Activated CD4-positive, alpha-beta T cell treated with anti-CD3 and anti-CD28 coated beads for 4 hours (primary cell): ENCODE measurements at places on chromosomes 11 and 22.

GRCh38 chr11:132139181-132139580, 768.8 kb downstream of the NTM start:
- DNase-seq, result no peak

DNA sequence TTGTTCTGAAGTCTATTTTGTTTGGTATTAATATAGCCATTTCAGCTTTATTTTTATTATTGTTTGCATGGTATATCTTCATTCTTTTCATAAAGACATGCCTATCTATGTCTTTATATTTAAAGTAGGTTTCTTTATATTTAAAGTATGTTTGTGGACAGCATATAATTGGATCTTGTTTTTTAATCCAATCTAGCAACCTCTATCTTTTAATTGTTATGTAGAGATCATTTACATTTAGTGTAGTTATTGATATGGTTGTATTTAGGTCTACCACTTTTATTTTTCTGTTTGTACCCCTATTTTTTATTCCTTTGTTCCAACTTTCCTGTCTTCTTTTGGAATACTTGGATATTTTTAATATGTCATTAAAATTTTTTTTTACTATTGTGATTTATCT, 13.8 kb downstream of the TPBGL start:
- no peak for DNase-seq

DNA sequence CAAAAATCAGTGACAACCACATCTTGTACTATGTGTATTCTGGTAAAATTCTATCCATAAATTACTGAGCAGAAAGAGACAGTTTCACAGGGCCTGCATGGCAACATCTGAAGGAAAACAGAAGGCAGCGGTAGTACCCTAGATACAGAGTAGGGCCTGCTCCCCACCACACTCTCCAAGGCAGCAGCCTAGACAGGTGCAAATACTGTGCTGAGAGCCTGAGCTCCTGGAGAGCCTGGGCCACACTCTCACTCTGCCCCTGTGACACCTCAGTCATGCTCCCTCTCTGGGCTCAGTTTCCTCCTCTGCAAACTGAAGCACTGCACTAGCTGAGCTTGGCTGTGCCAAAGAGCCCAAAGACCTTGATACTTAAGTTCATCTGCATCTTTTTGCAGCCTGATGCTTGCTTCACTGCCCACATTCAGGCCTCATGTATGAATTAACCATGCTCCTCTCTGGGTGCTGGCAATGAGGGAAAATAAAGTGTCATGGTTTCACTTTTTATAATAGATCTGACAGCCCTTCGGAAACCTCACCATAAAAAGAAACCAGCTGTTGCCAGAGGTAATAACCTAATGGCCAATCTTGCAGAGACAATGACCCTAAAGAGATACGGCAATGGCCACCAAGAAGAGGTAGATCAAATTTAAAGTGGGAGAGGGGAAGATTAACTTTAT, 104.7 kb downstream of the PLEKHA7 start:
- no peak for DNase-seq

DNA sequence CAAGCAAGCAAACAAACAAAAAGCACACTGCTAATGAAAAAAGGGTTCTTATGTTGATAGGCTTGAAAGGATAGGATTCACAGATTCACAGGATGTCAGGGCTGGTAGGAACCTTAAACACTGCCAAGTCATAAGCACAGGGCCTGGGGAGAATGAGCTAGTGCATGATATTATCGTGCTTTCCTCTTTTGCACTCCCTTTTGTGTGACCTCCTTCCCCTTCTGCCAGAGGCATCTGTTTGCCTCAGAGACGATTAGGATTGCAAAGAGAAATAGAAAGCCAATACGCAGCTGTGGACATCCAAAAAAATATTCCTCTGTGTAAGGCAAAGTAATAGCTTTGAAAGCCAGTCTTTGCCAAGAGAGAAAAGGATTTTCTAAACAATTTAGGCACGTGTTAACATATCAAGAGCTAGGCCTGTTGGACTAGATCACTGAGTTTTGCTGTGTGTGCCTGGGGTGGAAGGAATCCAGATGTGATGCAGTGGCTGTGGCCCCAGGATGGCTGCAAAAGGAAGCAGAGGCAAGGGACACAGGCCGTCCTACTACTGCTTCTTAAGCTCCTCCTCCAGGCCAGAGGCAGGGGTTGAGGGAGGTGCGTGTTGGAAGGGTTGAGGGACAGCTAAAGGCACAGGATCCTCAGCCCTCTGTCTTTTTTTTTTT, 30.6 kb downstream of the MCHR1 start:
- DNase-seq, result no peak

GRCh38 chr11:113685654-113686359, 20.3 kb downstream of the TMPRSS5 start:
- no peak for DNase-seq

- DNase-seq, result no peak
These were observed 49.5 kb downstream of the ZNF280B start for GRCh38 chr22:22458896-22459588.

DNA sequence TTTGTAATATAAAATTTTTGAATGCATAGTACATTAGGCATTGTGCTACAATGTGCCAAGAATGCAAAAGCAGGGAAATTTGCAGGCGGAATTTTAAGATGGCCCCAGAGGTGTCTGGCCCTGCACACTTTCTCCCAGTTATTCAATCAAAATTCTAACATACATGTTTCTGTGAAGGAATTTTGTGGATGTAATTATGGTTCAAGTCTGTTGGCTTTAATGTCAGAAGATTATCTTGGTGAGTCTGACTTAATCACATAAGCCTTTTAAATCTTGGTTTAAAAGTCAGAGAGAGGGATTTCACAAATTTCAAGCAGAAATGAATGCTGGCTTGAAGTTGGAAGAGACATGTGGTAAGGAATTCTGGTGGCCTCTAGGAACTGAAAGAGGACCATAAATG, 423.4 kb upstream of the CCDC179 start:
- no peak for DNase-seq

DNA sequence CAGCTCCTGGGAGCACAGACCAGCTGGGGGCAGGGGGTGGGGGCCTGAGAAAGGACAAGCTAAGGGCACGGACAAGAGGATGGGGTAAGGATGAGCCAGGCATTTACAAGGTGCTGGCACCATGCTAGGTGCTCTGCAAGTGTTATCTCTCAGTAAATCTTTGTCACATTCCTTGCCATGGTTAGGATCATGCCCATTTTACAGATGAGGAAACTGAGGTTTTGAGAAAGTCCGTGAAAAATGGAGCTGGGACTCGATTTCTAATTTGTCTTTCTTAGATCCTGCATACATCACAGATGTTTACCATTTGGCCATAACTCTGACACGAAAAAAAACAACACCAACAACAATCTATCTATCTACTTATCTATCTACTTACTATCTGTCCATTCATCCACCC, 429.7 kb downstream of the MIAT start:
- no peak for DNase-seq

GRCh38 chr11:88360141-88360540, 22.6 kb upstream of the CTSC start:
- DNase-seq, result no peak

DNA sequence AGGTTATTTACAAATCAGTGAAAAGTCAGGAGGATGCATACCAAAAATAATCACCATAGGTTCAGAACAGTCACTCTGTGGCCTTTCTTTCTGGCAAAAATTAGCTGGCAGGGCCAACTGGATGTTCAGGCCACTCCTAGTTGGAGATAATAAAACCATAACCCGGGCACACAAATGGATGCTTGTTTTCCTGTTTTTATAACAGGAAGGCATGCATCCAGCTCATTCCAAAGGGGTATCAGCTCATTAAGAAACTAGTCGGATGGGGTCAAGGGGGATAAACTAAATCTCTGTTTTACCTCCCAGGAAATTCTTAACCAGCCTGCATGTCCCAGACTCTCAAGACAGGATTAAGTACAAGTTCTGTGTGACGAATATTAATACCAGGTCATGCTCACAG, 81.0 kb downstream of the FBXO7 start:
- no peak for DNase-seq

DNA sequence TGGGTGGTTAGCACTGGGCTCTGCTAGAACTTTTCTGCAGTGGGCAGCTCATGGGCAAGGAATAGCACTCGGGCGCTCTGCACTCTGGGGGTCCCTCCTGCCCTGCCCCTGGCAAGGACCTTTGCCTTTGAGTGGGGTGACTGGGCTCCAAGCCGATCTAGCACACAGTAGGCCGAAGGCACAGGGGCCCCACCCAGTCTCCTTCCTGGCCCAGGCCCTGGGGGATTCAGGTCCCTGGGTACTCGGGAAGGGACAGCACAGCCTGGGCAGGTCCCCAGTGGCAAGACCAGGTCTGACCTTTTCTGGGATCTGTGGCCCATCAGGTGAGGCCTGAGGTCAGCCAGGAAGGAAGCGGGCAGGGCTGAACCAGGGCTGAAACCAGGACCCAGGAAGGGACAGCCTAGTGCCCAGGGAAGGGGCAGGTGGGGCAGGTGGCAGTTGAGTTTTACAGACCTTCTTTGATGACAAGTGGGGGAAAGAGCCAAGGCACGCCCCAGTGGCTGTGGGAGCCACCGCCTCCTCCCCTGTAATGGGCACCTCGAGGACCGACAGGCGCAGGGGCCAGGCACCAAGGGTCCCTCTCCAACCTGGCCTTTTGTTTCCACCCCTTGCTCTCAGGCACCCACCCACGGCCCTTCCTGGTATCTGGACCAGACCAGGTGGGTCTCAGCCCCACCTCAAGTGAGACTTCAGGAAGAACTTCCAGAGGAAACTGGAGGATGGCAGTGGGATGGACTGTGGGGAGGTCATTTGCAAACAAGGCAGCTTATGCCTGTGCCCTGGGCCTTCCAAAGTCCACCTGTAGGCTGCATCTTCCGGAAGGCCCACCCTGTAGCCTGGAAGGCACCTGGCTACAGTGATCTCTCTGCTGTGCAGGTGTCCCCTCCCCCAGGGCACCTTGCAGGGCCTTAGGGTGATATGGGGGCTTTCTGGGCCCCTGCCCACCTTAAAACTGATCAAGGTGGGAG, 883 bp upstream of the AIFM3 start:
- DNase-seq, result no peak

DNA sequence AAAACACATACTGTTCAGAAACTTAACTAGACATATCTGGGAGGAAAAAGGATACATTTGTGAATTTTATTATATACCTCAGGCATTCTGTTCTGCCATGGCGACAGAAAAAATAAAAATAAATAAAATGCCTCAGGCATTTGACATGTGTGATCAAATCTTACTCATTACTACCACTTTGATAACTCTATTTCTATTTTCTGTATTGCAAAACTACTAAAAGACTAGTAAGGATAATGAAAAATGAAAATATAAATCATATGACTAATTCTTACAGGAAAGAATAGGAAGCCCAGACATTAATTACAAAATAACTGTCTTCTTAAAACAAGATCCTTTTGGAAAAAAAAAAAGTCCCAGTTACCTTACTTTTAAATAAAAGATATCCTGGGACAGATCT, 5.3 kb downstream of the PICALM start:
- DNase-seq, result no peak

- peak; percentile 93 for DNase-seq
These were observed 14.0 kb downstream of the RAC2 start for GRCh38 chr22:37229805-37230672.

GRCh38 chr22:49586244-49586748, 241.4 kb downstream of the BRD1 start:
- no peak for DNase-seq

- no peak for DNase-seq
These were observed 85.0 kb downstream of the CELSR1 start for GRCh38 chr22:46452195-46453005.

DNA sequence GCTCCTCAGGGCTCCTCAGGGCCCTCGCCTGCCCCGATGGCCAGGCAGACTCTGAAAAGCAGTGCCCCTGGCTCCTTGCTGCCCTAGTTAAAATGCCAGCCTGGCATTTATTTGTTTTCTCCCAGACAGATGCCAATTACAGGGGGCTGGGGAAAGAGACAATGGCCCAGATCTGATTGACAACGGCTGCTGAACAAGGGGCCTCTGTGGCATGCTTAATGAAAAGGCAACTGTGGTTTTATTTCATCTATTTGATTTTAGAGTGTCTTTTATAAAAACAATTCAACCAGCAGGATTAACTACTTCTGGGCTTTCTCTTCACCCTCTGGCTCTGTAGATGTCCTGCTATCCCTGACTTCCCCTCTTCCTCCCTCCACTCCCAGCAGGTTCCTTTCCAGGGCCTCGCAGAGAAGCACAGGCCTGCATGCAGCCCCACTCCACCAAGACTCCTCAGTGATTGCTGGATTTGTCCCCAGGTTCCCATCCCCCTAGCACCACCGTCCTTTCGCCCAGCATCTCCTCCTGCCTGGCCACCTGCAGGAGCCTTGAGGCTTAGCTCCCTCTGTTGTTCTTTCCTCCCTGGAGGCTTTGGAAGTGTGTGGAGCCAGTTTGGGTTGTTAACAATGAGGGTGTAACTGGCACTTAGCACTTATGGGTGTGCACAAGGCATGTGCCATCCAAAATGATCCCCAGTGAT, 171.1 kb downstream of the TENM4 start:
- no peak for DNase-seq

GRCh38 chr22:45072322-45072903, 62.6 kb upstream of the PHF21B start:
- no peak for DNase-seq

DNA sequence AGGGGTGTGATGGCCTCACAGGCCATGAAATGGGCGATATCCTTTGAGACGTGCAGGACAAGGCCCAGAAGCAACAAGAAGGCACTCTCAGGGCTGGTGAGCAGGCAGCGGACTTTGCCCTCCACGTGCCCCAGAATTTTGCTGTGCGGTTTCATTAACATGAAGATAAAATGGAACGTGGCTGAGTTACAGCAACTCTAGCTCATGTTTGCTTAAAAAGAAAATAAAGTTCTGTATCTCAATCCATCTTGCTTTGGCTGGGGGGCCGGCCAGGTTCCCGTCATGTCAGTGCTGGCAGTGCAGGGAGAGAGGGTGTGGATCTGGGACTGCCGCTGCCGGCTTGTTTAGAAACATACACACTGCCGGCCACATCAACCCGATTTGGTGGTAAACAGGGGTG, 370.1 kb downstream of the OPCML start:
- DNase-seq, result no peak

DNA sequence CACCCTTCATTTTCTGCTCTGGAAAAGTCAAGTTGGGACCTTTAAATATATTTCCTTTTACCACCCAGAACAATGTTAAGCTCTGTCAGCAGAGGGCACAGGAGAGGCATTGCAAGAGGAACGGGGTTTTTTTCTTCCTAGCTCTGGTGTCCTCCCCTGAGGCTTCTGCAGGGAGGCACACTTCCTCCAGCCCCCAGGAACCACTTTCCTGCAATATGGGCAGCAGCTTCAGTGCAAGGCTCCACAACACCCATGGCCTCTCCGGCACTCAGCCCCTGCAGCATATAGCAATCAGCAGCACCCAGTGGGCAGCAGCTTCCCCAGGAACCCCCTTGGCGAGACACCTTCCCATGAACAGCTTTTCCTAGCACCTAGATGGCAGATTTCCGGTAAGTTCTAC, 101.4 kb downstream of the SYT9 start:
- no peak for DNase-seq

DNA sequence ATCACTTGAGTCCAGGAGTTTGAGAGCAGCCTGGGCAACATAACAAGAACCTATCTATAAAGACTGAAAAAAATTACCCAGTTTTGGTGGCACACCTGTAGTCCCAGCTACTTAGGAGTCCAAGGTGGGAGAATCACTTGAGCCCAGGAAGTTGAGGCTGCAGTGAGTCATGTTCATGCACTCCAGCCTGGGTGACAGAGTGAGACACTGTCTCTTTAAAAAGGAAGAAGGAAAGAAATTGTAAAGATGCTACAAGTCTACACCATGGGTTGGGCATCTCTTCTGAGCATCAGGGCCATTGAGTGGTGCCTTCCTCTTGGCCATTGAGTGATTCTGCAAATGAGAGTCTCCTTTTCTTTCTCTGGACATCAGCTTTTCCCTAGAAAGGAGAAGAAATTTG, 15.7 kb upstream of the MTMR3 start:
- DNase-seq, result no peak

- DNase-seq, result no peak
These were observed 185.5 kb downstream of the MN1 start for GRCh38 chr22:27616033-27616432.
